Left kidney (tissue), 8 donors: ENCODE measurements at places on chromosomes 7 and 10.

GRCh38 chr7:99440195-99440594 lies 1.5 kb downstream of the CPSF4 start:
- DNase-seq, result no peak

DNA sequence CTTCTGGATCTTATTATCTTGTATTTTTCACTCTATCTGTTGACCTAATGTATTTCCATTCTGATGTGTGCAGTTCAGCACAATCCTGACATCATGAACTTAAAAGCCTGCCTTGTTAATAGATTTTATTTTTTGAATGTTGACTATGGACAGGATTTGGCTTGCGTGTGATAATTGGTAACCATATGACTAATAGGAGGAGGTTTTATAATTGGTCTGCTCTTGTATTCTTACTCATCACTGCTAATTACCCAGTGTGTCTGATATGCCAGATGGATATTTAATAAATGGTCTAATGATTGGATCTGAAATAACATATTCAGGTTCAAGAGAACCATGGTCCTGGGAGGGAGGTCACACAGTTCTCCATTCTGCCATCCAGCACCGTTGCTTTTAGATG lies 45.9 kb downstream of the MTURN start:
- DNase-seq, result no peak

DNA sequence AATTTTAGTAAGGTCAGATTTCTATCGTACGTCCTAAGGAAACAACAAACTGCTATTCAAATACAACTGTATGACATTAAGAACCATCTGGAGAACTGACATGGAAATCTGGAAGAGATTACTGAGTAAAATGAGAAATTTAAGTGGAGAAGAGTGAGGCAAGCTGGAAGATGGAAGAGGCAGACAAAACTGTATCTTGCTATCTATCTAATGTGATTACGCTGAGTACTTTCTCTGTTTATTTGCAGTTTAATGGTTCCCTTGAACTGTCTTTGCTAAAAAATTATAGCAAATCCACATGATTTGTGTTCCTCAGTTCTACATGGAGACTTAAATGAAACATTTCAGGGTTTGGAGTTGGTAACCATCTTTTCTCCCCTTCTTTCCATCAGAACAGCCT lies 927.1 kb upstream of the MBL2 start:
- no peak for DNase-seq

GRCh38 chr7:112995059-112995824 lies 91.4 kb downstream of the GPR85 start:
- no peak for DNase-seq

DNA sequence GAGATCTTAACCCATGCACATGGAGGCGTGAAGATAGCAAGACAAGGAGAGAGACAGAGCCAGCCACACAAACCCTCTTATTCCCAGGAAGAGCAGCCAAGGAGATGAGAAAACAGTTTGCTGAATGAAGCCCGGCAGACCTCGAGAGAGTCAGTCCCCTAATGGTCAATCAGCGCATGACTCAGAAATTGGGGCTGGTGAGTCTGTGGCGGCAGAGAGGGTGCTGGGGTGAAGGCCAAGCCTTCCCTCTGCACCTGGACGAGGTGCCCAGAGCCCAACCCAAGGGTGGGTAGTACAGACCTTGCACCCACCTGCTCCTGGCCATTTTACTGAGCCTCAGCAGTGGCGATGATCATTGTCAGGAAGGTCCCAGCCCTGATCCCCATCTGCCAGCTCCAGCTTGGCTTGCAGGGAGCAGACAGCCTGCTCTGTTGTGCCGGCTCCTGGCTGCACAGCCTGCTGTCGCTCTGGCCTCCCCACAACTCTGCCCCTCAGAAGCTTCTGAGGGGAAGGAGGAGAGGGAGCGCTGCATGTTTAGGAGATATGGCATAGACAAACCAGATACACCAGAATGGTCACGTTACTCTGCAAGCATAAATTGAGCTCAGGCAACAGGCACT lies 256.6 kb downstream of the RPS24 start:
- DNase-seq, result no peak

- DNase-seq, result no peak
These were observed 34.3 kb downstream of the HTRA1 start for GRCh38 chr10:122495406-122496340.

GRCh38 chr10:126417220-126417825 lies 29.0 kb upstream of the ADAM12 start:
- DNase-seq, result no peak

DNA sequence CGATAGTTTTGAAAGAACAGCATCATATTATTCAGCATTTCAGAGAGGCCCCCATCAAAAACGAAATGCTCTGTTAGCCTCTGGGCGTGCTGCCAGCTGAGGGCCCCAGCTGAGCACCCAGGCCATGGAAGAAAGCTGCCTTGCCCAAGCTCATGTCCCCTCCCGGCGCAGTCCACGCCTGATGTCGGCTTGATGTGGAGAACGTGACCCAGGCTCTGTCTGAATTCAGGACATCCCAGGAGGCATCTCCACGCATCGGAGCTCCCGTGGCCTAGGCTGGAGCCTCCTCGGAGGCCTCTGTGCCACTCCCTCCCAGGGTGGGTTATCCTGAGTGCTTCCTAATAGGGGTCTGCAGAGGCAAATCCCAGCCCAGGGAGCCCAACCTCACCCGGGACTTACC lies 218.3 kb upstream of the AKR1E2 start:
- DNase-seq, result no peak

DNA sequence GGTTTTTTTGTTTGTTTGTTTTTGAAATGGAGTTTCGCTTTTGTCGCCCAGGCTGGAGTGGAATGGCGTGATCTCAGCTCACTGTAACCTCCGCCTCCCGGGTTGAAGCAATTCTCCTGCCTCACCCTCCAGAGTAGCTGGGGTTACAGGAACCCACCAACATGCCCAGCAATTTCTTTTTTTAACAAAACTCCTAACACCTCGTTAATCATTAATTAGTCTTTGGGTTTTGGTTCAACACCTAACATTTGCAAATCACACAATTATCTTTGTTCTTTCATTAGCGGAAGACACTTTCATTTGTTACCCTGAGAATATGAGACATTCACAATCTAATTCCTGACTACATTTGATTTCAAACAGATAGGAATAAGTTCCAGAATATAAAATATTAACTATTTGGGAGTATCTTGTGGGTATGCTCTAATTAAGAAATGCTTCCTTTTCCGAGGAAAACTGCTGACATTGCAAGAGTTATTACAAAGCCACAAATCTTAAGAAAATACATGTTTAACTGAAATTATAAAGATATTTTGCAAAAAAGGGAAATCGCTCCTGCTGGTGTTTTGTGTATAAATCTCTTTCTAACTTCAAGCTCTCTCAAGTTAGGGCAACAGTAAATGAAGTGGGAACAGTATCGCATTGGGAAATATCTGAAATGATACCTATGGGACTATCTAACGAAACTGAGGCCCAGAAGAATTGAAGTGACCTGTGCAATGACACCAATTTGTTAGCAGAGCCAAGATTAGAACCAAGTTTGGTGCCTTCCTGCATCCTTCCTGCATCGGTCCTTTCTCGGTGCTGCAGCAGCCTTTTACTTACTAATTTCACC lies 1.2 kb upstream of the LSM8 start:
- peak; percentile 12 for DNase-seq

GRCh38 chr7:14834883-14835282 lies 67.7 kb downstream of the DGKB start:
- no peak for DNase-seq

DNA sequence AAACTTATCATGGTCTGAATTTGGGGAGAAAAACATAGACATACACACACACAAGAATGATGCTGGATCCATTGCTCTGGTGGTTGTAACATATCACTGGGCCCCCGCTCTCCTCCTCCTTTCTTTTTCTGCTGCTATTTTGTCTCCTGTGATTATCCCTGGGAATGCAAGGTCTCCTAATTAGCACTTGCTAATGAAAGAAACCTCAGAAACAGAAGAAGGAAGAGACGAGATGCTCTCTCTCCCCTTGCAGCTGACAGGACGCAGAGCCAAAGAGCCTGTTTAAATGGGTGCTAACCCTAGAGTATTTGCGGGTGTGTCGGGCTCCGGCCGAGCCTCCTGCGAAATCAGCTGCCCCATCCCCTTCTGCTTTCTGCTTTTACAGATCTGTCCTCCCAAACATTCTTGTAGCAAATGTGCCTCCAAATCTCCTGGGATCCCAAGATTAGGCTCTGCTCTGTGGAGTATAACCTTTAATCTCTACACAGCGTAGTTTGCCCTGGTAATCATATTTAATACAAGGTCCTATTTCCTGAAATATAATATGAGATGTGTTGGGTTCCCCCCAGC lies 81.5 kb downstream of the FRMPD2 start:
- no peak for DNase-seq

DNA sequence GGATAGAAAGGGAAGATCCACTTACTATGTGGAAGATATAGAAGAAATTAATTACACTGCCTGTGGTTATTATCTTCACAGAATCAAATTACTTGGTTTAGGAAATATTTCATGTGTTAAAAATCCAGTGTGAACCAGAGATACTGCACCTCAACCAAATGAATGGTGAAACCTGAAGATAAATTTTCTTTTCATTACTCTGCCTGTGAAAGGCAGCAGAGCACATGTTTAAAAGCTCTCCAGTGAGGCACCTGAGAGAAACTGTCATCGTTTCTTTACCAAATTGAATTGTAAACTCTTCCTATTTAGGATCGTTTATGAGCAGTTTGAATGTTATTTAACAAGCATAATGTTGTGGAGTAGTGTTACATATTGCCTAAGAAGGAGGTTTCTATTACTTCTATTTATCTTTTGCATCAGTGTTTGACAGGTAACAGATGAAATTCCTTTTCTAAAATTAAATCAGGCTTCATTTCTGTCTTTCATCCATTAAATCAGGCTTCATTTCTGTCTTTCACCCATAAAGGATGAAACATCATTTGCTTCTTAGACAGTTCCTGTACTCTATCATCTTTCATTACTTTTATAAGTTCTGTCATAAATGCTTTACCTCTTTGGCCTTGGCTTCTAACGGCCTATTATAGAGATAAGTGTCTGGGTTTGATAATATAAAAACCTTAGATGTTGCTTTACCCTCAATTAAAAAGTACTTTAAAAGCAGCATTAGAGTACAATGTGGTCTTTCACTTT lies 266.6 kb downstream of the NXPH1 start:
- DNase-seq, result no peak

DNA sequence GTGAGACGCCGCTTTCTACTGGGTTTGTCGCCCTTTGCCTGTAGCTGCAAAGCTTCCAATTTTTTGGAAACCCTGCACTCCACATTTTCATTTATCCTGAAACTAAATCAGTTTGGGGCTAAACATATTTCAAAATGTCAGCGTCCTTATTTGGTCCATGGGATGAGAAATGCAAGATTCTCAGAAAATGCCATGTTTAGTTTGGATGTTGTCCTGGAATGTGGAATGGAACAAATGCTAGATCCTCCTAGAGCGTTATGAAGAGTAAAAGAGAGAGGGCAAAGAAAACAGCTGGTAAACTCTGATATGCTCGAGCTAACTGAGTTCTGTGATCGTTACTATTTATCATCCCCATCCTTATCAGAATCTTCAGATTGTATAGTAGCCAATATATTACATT lies 236.9 kb downstream of the KLF6 start:
- no peak for DNase-seq

DNA sequence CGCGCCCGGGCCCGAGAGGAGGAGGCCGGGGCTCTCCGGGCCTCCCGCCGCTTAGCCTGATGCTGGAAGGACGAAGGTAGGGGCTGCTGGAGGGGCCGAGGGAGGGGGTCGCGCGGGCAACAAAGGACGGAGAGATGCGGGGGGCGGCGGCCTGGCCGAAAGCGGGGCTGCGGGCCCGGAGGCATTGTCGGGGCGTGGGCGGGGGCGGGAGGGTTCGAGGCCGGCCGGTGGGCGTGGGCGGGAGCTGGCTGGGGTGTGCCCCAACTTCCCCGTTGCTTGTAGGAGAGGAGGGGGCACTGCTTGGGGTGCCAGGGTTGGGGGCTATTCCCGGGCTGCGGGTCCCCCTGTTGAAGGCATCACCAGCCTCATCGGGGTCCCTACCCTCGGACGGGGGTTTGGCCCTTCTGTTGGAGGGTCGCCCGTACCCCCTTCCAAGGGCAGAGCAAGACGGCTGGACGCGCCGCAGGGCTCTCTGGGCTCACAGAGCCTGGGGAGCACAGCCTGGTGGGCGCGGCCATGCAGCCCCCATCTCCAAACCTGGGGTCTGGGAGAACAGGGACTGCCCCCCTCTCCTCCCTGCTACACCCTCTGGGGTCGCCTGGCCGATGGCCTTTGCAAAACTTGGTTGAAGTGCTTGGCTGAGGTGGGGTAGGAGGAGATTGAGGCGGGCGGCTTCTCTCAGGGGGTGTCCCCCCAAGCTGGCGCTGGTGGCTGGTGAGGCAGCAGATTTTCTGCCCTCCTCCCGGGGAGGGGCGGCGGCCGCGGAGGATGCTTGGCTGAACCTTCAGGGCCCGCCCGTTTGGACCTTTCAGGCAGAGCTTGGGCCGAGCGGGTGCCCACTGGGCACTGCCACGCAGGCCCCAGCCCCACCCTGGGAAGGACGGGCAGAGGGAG lies 699 bp downstream of the CLIP2 start:
- DNase-seq, result no peak

- DNase-seq, result no peak
These were observed 757 bp upstream of the GRID1 start for GRCh38 chr10:86367152-86367951.

- DNase-seq, result no peak
These were observed 52.1 kb downstream of the ADD3 start for GRCh38 chr10:110059925-110060324.

DNA sequence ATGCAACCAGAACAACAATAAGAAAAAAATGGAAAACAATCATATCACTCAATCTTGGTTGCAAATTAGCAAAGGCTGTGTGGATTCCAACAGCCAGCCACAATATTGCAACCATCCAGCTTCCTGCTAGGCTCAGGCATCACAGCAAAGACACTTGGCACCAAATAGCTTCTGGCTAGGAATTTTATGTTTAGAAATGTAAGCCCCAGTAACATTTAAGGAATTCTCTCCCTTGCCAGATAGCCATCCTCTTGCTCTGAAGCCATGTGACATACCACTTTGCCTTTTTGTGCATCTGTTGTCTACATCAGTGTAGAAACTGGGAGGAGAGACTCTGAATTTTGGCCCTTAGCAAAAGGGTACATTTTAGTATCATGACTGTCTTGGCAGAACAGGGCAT lies 22.2 kb downstream of the MKX start:
- DNase-seq, result no peak

DNA sequence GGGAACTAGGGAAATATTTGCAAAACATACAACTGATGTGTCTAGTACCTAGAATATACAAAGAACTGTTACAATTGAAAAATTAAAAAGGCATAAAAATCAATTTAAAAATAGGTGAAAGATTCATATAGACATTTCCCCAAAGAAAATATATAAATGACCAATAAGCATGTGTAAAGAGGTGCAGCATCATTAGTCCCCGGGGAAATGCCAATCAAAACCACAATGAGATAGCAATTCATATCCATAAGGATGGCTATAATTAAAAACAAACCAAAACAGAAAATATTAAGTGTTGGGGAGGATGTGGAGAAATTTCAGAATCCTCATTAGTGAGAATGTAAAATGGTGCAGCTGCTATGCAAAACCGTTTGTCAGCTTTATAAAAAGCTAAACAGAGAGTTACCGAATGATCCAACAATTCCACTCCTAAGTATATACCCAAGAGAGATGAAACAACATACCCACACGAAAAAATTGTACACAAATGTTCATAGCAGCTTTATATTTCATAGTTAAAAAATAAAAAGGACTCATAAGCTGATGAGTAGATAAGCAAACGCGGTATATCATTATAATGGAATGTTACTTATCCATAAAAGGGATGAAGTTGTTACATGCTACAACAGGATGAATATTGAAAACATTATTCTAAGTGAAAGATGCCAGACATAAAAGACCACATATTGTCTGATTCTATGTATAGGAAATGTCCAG lies 210.1 kb upstream of the INHBA start:
- no peak for DNase-seq

GRCh38 chr7:94303118-94303517 lies 91.6 kb upstream of the COL1A2 start:
- no peak for DNase-seq
